ENCODE measurements at places on chromosomes 1 and 21.

GRCh38 chr1:77459881-77460280 lies 178.1 kb downstream of the AK5 start:
- no peak for DNase-seq

DNA sequence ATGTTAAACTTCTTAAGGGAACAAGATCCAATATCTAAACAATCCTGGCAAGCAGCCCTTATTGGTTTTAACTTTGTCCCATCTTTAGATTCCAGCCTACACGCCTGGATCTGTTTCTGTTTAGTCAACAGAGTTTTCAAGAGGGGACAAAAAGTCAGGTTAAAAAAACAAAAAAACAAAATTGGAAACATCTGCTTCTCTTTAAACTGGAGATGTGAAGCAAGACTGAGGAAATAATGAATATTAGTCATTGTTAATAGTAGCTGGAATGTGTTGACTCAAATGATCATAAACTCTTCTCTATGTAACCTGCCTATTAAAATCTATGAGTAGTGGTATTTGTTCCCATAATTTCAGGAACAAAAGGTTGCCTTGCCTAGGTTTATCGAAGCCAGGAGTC lies 55.0 kb downstream of the NID1 start:
- DNase-seq, result no peak

DNA sequence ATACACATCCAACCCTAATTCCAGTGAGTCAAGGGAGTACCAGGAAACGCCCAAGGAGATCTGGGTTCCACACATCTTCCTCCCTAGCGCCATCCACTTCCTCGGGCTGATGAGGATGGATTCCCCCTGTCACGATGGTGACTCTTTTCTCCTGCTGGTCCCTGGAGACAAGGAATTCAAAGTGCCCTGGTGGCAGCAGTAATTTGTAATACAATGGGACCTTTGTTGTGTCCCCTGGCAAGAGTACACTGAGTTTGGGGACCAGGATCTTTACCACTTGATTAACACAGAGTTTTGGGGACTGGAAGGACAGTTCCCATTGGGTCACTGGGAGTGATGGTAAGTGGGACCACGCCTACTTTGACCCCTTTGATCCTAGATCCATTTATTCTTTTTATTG lies 9.4 kb upstream of the JAK1 start:
- DNase-seq, result no peak

GRCh38 chr21:46639489-46640386 lies 4.3 kb downstream of the PRMT2 start:
- DNase-seq, result no peak

DNA sequence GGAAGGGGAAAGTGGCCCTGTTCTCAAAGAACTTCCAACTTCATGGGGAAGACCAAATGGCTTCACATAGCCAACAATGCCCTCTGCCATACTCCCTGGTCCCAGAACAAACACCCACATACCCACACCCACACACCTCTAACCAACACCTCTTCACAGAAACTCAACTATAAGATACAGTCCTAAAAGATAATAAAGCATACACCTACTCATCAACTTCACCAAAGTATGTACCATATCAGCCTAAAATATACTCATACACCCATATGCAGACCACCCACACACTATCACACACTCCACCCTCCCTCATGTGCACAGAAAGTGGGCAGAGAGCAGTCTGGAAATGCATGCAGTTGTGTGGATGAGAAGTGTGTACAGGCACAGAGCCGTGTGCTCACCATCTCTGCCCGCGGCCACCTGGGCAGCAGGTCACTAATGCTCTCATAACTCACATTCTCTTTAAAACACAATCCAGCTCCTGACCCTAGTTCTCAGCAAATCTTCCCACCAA lies 27.7 kb downstream of the IQGAP3 start:
- peak; percentile 4 for DNase-seq

DNA sequence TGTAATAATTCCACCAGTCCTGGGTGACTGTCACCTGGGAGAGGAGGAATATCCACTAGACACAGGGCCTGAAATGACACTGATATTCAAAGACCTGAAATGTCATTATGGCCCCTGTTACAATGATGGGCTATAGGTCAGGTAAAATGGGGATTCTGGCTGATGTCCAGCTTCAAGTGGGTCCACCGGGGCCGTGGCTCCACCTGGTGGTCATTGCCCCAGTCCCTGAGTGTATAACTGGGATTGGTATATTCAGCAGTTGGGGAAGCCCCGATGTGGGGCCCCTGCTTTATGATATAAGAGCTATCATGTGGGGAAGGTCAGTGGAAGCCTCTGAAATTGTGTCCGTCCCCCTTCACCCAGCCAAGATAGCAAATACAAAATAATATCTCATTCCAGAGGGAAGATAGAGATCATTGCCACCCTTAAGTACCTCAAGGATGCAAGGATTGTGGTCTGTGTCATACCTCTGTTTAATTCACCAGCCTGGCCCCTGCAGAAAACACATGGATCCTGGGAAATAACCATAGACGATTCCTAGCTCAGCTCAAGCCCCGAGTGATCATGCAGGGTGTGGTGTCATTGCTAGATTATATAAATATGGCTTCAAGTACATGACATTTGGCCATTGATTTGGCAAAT lies 19.4 kb downstream of the PLEKHO1 start:
- DNase-seq, result peak; percentile 81

- DNase-seq, result no peak
Measured at GRCh38 chr1:44613941-44614340, 60.3 kb downstream of the TMEM53 start.

DNA sequence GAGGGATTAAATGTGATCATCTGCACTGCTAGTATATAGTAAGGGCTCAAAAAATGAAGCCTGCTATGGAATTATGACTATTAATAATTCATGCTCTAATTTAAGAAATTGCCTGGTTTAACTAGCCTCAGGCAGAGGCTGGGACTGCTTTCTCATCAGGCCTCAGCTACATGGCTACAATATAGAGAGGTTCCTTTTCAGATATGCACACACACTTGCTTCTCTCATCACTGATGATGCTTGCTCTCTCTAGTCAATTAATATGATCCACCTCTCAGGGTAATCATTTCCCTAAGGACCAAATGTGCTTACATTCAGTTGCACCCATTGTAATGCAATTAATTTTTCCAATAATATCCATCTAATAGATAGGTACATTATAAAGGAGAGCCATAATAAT lies 324.9 kb upstream of the ST6GALNAC5 start:
- no peak for DNase-seq

GRCh38 chr21:41054018-41054578 lies 113.9 kb upstream of the BACE2 start:
- no peak for DNase-seq

DNA sequence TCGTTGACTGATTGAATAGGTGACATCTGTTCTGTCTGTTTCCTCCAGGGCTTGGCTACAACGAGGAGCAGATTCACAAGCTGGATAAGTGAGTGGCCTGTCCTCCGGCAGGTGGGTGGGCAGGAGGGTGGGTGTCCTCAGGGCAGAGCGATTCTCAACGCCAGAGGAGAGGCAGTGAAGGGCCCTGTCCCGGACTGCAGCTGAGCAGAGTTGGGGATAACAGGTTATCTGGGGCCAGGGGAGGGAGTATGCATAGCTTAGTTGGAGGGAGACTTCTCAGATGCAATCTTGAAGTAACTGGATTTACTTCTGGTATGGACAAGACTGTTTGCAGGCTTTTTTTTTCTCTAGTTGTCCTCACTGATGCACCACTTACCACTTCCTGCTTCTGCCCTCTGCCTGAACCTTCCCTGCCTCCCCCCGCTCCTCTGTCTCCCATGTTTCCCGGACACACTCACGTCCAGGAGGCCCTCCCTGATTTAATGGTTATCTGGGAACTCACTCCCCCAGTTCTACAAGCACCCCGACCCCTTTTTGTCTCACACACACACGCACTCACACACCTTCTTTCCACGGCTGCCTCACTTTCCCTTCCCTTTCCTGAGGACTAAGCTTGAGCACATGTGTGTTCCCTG lies 16.4 kb upstream of the RASSF5 start:
- no peak for DNase-seq

DNA sequence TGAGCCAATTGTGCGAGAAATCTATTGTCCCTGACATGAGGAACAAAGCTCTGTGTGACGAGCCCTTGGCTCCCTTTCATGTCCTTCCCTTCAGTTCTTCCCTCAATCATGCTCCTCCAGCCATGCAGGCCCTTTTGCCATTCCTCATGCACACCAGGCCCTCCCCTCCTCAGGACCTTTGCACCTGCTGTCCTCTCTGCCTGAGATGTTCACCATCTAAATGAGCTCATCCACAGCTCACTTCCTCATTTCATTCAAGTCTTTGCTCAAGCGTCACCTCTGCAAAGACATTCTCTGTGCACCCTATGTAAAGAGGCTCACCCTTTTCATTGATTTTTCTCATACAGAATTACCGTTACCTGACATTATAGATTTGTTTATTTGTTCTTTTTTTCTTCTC lies 43.7 kb downstream of the C8B start:
- no peak for DNase-seq

DNA sequence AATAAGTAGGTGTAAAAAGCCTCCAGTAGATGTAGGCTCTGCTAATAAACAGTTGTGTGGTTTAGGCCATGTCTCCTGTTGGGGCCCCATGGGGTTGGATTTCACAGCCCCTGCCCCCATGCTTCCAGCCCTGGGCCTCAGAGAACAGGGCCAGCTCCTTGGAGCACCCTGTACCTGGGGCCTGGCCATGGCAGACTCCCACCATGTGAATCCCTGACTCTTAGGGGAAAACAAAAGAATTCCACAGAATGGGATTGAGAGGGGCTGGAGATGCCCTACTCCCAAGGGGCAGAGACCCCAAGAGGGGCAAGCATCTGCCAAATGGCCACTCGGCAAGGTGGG lies 11.5 kb downstream of the LRP8 start:
- no peak for DNase-seq

- DNase-seq, result no peak
Measured at GRCh38 chr1:229240532-229240931, 30.4 kb upstream of the RAB4A start.

- DNase-seq, result no peak
Measured at GRCh38 chr1:19684677-19685076, 20.0 kb downstream of the HTR6 start.

DNA sequence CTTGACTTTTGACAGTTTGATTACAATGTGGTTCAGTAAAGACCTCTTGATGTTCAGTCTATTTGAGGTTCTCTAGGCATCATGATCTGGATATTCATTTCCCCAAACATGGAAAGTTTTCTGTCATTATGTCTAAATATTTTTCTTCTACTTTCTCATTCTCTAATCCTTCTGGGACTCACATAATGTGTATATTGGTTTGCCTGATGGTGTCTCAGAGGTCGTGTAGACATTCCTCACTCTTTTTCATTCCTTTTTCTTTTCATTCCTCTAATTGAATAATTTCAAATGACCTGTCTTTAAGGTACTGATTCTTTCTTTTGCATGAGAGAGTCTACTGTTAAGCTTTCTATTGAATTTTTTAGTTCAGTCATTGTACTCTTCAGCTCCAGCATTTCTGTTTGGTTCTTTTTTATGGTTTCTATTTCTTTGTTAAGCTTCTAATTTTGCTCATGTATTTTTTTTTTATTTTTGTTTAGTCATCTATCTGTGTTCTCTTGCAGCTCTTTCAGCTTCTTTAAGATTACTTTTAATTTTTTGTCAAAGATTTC lies 158.4 kb downstream of the GDAP2 start:
- no peak for DNase-seq

- peak; percentile 78 for DNase-seq
Measured at GRCh38 chr1:182601416-182601786, 2.8 kb downstream of the RGS16 start.

- DNase-seq, result no peak
Measured at GRCh38 chr1:87450615-87451209, 122.0 kb downstream of the LMO4 start.

DNA sequence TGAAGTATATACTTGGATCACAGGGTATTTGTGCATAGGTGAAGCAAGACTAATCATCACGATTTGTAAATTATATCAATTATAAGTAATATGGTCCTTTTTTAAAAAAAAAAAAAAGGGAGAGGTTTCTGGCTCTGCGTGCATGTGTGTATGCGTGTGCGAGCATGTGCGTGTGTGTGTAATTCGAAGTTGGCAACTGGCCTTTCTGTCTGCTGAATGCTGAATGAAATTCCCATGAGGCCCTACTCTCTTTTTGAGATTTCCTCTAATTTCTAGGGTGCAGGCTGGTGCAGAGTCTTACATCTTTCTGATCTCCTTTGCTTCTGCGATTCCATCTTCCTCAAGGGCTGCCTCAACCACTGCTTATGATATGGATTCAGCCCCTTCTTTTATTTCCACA lies 212.2 kb downstream of the URB2 start:
- no peak for DNase-seq

GRCh38 chr1:168104535-168104934 lies 32.2 kb downstream of the GPR161 start:
- no peak for DNase-seq

DNA sequence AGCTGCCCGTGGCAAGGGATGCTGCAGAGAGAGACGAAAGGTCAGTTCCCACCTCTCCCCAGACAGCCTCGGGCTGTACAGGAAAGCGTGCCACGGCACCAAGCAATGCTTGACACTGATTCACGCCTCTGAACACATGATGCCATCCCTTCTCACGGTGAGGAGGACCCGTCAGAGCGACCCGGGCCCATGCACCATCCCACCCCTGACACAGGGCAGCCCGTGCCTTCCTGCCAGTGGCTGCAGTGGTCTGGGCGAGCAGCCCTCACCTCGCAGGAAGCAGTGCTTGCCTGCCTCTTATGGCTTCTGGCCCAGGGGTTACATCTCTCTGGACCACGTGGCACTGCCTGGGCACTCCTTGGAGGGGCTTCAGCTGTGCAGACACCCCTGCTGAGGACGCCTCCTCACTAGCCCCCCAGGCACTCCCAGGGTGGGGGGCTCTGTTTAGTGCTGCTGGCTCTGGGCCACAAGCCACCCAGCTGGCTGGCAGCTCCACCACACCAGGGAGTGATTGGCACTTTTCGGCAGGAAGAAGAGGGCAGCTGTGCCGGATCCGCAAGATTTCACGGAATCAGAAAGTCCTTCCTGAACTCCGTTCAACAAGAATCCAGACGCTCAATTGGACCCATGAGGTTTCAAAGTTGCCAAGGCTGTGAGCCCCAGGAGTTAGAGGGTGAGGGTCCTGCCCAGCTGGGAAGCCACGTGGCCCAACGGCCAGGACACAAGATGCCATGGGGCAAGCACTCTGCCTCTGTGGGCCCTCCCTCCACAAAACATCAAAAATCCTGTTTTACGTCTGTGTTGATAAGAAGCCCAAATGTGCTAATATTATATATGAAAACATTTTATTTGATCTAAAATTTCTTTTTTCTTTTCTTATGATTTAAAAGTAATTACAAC lies 34.8 kb upstream of the SLC19A1 start:
- peak; percentile 51 for DNase-seq

- DNase-seq, result no peak
Measured at GRCh38 chr21:41613533-41613909, 105.6 kb upstream of the TMPRSS2 start.

DNA sequence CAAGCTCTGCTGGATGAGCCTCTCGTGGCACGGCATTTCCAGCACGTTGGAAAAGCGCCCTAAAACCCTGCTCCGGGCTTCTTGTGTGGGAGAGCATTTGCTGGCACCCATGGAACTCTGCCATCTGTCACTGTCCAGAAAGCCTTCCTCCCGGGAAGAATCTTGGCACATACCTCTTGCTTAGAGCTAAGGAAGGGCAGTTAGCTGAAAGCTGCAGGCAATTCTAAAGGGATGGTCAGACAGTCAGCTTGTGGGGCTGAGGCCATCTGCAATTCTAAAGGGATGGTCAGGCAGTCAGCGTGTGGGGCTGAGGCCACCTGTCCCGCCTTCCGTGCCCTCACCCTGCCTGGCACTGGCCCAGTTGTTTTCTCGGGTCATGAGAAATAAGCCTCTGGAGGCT lies 139.0 kb upstream of the TMEM51 start:
- DNase-seq, result no peak
